ENCODE measurements at places on chromosomes 16 and 17.

DNA sequence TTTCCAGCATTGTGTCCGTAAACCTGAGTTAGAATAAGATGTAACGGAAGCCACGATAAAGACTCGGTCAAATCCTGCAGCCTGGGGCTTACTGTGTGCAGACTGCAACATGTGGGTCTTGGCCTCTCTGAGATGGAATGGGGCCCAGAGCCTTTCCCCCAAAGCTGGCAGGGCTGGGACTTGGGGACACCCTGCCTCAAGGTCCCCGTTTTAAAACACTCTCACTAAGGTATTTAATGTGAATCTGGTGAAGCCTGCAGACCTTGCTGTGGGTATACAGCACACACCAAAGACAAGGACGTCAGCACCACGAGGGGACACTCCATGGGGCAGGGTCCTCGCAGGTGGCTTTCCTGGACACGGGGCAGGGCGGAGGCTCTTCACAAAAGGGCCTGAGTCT lies 2.1 kb downstream of the NDUFAF8 start:
- DNase-seq: no peak

DNA sequence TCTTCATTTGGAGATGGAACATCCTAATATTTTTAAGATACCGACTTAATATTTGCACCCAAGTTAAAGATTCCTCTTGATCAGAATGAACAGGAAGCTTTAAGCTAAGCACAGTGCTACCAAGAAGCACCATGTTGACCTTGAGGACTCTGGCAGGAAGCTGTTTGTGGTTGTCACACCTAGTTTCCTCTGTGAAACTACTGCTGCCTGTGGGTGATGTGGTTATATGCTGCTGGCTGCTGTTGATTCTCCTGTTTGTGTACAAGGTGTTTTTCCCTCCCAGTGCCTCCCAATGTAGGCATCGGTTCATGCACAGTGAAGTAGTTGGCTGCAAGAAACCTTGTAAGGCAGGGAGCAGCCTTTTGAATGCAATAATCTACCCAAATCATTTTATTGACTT lies 23.4 kb downstream of the RBL2 start:
- peak; percentile 75 for DNase-seq

- DNase-seq: no peak
Measured at GRCh38 chr17:73316919-73317505, 5.2 kb upstream of the CDC42EP4 start.

DNA sequence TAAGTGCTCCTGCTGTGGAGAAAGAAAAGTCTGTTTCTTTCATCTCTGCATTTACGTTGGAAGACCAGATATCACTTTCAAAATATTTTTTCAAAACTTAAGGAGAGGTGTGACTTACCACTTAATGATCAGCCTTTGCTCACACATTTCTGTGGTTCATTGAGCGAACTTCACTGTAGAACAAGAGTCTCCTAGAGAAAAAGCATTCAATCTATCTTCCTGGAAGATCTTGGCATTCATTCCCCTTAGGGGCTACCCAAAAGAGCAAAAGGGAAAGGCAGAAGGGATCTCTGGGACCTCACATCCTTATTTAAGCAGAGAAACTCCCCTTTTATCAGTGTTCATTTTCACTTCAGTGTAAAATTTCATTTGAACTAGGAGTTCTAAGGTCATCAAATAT lies 61.2 kb downstream of the HS3ST3A1 start:
- no peak for DNase-seq

- DNase-seq: no peak
Measured at GRCh38 chr17:27575096-27575911, 55.7 kb upstream of the LGALS9 start.

- no peak for DNase-seq
Measured at GRCh38 chr16:84830765-84831384, 11.1 kb downstream of the CRISPLD2 start.

- no peak for DNase-seq
Measured at GRCh38 chr16:65964752-65965151, 401.7 kb upstream of the CDH5 start.

GRCh38 chr17:48051706-48052486 lies 3.7 kb downstream of the NFE2L1 start:
- DNase-seq: no peak

DNA sequence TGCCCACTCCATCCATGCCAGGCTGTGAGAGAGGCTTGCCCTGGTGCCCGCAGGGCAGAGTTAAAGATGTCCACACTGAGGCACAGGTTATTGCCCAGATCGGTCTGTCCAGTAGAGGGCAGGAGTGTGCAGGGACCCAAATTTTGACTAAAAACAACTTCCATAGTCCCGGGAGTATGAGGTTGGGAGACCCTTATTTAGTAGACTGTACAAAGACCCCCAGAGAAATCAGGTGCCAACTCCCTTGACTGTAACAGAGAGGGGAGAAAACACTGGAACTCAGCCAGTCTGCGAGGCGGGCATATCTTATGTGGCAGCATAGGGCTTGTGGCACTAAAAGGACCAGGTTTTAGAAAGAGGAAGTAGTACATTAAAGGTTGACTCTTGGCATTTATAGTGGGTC lies 43.4 kb downstream of the HNF1B start:
- DNase-seq: peak; percentile 66

DNA sequence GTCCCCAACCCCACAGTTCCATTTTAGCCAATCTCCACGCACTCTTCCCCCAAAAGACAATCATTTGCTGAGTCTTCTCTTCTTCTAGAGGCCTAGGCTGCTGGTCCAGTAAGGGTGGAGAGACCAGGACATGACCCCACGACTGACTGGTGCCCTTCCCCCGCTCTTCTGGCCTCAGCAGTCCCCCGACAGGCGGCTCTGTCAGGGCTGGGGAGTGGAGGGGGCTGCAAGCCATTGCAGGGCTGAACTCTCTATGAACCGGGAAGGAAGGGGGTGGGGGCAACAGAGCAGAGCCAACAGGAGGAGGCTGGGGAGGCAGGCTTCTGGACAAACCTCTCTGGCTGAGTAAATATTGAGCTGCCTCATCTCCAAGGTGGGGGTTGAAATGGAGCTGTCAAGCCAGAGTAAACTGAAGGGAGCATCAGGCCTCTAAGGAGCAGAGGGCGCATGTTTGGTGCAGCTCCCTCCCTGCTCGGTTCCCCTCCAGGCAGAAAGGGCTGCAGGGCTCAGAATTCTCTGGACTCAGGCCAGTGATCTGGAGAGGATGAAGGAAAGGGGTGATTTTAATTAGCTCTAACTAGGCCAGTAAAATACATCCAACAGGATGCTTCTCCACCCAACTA lies 8.7 kb downstream of the HOXB1 start:
- no peak for DNase-seq

- DNase-seq: no peak
Measured at GRCh38 chr17:74314877-74315276, 11.1 kb upstream of the KIF19 start.

- DNase-seq: no peak
Measured at GRCh38 chr17:80783971-80784370, 207.7 kb upstream of the CHMP6 start.

- no peak for DNase-seq
Measured at GRCh38 chr17:74618451-74618850, 5.1 kb downstream of the CD300E start.

DNA sequence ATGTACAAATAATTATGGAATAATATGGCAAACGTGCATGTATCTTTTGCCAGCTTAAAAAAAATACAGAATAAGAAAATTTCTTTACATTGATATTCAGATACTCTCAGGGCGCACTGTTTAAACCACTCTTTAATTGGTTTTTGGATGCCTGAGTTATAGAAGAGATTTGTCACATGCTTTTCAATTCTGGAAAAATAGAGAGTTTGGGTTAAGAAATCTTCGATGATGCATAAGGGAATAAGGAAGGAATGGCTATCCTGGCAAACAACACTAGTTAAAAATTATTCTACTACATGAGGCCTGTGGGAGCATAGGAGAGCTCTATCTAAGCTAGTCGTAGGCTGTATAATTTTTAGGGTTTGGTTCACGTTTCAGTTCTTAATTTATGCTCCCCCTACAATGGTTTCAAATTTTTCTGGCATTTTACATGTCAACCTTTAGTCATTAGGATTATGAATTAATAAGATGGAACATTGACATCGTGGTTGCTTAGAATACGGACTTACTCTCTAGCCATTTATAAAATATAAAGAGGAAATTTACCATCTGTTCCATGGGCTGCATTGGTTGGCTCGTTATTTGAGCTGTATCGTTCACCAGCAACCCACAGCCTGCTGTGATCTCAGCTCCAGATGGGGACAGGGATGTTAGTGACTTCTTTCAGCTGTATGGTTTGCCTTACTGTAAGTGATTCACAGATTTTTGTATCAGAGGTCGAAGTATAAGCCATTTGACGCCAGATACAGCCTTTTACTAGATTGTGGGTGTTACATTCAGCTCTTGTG lies 15.9 kb downstream of the NARF start:
- no peak for DNase-seq

GRCh38 chr16:70687102-70687511 lies 1.3 kb upstream of the MTSS2 start:
- no peak for DNase-seq

GRCh38 chr16:49969091-49970030 lies 55.7 kb upstream of the CNEP1R1 start:
- DNase-seq: no peak

- no peak for DNase-seq
Measured at GRCh38 chr16:73797115-73797514, 499.5 kb upstream of the PSMD7 start.

GRCh38 chr16:86376837-86377236 lies 133.5 kb upstream of the FOXF1 start:
- DNase-seq: no peak

DNA sequence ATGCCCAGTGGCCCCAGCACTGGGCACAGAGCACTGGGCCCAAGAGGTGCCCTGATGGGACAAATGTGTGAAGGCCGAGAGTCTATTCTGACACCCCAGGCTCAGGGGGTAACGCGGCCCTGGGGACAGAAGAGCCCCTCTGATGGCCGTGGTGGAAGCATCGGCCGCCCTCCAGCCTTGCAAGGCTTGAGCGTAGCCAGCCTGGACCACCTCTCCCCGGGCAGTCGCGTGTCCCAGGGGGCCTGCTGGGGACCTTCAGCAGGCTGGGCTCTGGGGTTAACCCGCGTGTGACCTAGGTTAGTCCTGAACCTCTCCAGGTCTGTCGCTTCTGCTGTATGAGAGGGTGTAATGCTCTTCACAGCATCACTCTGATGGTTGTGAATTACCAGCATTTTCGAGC lies 40.8 kb downstream of the NOS2 start:
- no peak for DNase-seq

All from GM20000 (cell line).